ENCODE measurements at places on chromosomes 3 and 15.

GRCh38 chr3:87287011-87287410 is 10.6 kb upstream of the POU1F1 start:
- DNase-seq, result no peak

- DNase-seq, result no peak
Observed at GRCh38 chr15:74866090-74866489, 7.1 kb downstream of the SCAMP2 start.

GRCh38 chr3:112672716-112673541 is 32.0 kb upstream of the CCDC80 start:
- no peak for DNase-seq

GRCh38 chr3:123054109-123054778 is 12.6 kb upstream of the PDIA5 start:
- no peak for DNase-seq

DNA sequence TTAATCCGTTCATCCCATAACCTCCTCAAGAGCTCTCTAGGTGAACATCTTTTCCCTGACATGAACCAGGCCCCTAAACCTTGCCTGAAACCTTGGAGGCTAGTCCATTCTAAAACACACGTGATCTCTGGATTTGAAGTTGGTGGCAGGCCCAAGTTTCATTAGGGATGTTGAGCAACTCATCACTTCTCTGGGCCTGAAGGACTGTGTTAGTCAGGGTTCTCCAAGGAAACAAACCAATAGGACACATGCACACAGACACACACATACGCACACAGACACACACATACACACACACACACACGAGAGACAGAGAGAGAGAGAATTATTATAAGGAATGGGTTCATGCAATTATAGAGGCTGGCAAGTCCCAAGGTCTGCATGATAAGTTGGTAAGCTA is 31.9 kb downstream of the ACAN start:
- no peak for DNase-seq

- no peak for DNase-seq
Observed at GRCh38 chr15:75328493-75329314, 7.2 kb upstream of the COMMD4 start.

DNA sequence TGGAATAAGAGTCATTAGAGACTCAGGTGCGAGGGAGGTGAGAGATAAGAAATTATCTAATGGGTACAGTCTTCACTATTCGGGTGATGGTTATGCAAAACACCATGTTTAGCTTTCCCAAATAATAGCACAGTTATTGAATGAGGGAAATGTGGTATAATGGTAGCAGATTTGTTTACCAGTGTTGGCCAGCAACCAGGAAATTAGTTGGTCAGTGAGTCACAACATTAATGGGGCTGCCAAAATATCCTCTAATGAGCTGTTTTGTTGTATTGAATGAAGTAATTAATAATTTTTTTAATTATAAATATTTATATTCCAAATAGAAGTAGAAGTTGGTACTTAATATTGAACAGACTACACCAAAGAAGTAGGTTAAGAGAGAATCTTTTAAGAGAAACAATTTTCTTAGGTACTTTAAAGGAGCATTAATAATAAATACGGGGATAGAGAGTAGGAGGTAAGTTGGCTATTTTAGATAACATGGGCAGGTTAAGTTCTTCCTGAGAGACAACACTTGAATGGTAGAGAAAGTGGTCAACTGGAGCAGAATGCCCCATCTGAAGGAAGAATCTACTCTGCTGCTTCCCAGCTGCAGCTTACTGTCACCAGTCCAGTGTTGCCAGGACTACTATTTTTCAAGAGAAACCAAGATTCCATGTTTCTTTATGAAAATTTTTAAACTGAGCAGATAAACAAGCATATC is 218.8 kb downstream of the UBE2E2 start:
- no peak for DNase-seq

- DNase-seq, result no peak
Observed at GRCh38 chr15:93610944-93611343, 521.9 kb upstream of the RGMA start.

DNA sequence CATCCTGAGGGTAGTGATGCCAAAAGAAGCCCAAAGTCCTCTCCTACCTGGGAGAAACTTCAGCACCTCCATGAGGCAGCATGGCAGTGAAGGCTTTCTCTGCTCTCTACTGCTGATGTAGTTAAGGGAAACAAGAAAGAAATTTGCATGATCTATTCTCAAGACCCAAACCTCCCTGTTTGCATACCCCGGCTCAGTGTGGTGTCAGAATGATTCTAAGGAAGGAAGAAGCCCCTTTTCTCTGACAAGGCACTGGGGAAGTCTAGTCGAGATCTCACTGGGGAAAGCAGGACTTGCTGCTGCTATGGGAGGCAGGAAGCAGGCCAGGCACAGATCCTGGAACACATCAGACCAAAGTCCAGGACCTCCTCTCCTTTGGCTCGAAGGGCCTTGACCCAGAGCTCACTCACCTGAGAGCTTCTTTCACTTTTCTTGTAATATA is 89.4 kb upstream of the ICE2 start:
- peak; percentile 26 for DNase-seq

- DNase-seq, result no peak
Observed at GRCh38 chr3:122294359-122294758, 30.7 kb upstream of the CSTA start.

DNA sequence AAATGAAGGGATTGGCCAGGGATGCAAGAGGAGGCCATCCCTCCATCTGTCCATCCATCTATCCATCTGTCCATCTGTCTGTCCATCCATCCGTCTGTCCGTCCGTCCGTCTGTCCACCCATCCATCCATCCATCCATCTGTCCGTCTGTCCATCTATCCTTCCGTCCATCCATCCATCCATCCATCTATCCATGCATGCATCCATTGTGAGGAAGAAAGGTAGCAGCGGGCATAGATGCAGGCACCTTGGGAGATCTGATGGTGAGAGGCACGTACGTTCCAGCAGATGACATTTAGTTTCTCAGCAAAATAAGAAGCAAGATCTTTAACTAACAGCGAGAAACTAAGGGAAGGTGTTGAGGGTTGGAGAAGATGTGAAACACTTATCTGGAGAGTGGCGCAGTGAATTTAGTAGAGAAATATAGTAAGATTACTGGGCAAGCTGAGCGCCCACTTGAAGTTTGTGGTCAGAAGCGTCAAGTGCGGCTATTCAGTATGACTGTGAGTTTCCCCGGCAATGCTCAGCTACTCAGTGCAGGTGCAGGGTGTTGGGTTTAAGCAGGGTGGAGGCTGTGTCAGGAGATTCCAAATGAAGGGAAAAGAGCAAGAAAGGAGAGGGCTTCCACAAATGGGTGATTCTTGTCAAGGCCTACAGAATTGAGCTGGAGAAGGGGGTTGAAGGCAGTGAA is 22.4 kb upstream of the SRP14 start:
- DNase-seq, result no peak

- no peak for DNase-seq
Observed at GRCh38 chr3:123525433-123525832, 59.4 kb downstream of the HACD2 start.

GRCh38 chr15:93706495-93707292 is 524.7 kb upstream of the MCTP2 start:
- DNase-seq, result no peak

- DNase-seq, result no peak
Observed at GRCh38 chr3:185739264-185739701, 85.6 kb downstream of the IGF2BP2 start.

DNA sequence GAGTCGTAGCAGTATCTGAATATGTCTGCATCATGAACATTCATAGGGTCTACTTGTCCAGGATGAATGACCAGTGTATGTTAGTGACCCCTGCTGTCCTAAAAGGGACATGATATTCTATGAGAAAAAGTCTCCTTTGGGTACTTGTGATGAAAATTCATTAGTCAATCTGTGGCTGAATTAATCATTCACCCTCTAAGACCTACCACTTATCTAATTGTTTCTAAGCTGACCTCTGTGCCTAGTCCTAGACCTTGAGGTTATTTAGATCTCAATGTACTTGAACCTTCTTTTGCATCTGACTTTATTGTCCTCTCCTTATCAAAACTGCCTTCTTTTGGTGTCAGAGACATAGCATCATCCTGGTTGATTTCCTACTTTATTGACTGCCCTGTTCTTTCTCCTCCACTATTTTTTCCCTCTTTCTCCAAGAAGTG is 799.3 kb downstream of the DIPK2A start:
- DNase-seq, result peak; percentile 22

DNA sequence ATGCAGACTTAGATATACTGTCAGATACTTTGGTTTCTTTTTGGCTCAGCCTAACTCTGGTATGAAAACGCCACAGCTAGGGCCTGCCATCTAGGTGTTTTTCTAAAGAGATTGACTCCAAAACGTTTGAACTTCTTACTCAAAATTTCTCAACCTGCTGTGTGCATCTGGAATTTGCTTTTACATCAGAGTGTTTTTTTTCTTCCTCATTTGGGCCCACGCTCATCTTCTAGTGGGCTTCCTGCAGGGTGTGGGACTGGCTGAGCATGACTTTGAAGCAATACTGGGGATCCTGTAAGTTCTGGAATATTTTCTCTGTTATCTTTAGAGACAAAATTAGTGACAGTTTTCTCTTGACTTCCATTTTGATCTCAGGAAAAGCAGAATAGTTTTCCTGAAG is 117.8 kb downstream of the NR1D2 start:
- DNase-seq, result no peak

DNA sequence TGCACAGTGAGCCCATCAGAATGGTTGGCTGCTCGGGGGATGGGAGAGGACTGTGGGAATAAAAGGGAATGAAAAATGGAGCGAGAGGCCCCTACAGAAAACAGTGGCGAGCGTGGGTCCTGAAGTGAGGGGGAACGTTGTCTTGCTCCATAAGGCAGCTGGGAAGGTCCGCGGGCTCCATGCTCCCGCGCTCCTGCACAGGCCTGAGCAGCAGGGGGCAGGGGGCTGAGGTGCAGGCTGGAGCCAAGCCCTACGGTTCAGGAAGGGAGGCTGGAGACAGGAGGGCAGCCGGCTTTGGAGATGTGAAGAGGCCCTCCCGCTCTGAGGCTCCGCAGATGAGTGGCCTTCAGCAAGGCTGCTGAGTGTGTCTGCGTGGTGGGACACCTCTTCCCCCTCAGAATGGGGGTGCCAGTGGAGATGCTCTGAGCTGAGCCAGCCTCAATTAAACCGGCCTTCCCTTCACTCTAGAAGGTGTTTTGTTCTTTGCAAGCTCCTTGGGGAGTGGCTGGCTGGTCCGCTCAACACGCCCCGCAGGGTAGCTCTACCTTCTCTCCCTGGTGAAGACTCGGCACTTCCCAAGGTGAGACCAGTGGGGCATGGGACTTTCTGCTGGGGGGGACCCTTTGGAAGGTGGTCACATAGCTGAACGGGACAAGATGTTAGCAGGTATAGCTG is 208.0 kb downstream of the XXYLT1 start:
- DNase-seq, result no peak

GRCh38 chr3:42376344-42376798 is 34.0 kb downstream of the LYZL4 start:
- DNase-seq, result no peak

DNA sequence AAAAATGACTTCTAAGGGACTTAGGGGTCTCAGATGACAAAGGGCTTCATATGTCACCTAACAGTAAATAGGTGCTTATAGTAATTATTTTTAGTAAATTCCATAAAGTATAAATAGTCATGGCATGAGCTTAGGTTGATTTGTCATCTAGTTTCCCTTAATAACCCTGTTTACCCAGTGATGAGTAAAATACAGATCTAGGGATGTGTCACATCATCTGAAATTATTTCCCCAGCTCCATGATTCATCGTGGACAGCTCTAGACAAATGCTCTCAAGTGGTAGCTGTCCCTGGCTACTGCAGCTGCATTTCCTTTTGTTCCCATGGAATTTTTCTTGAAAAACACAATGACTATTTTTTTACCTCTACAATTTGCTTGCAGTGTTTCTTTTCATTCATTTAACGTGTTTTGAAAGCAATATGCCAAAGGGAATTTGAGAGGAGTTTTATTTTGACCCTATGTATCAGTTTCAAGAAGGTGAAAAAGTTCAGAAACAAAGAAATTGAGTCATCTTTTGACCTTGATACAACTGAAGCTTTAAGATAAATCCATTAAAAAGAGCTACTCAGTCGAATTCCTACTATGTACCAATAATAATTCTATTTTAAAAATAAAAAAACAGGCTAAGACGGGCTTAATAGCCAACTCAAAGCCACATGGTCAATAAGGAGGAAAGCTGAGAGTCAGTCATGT is 241.6 kb downstream of the KCNMB2 start:
- DNase-seq, result no peak

DNA sequence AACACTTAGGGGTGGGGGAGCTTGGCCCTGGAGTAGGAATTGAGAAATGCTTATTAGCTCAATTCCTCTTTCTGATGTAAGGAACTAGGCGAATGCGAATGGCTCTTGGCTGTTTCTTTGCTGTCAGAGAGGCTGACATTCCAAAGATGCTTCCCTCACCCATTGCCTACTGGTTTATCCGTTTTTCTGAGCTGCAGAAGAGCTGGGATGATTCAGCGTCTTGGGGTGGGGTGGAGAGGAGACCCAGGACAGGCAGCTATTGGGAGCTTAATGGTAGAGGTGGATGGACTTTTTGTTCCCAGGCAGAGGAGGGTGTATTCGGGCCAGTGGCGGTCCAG is 9.8 kb downstream of the PLEKHO2 start:
- DNase-seq, result no peak

DNA sequence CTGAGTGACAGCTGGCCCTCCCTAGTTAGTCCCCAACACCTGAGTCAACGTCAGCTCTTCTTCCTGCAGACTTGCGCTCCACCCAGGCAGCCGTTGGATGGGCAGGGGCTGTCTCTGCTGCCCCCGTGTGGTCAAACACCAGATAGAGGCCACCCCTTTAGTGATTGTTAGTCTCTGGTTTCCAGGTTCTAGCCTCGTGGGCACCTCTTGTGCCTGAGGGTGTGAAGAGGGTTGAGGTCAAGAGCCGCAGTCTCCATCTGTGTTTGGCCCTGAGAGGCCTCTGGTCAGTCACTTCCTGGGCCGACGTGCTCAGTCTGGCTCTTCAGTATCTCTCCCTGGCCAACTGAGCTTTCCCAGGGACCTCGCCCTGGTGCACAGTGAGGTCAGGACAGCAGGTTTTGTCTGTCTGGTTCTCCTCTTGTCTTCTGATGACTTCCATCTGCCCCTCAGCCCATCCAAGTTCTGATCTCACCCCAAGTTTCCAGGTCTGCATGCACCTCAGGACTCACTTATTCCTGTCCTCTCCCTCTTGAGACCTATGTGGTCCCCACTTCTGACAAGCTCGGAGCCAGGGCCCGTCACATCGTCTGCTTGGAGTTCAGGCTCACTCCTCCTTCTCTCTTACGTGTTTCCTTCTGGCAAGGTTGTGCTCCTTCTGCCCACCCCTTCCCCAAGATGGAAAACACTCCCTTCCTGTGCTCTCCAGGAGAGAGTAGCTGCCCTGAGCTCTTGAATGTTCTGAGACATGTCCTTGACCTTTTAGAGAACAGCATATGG is 20.9 kb downstream of the CD276 start:
- DNase-seq, result peak; percentile 78

GRCh38 chr3:49017971-49018706 is at the start of gene DALRD3:
TSS of gene DALRD3 (minus strand) at chr3:49018580. CDS start at chr3:49018564, 16 bp downstream.
- DNase-seq, result peak; percentile 59

GRCh38 chr3:88133711-88134263 is 16.0 kb upstream of the C3orf38 start:
- no peak for DNase-seq

DNA sequence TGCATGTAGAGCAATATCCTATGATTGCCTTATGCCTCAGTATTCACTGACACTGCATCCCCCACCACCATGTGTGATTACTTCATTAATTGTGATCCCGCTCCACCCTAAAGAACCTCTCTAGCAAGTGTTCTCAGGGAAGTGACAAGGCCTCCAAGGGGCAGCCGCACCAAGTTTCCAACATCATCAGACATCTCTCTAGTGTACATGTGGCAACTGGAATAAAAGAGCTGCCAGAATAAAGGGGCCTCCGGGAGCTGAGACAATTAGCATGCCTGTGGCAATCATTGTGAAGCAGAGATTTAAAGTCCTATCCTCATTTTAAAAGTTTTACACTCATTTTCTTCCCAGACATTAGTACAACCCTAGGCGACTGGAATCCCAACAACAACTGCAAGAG is 902.1 kb upstream of the SEMA6D start:
- DNase-seq, result no peak
